ENCODE measurements at places on chromosomes 12 and 14.

DNA sequence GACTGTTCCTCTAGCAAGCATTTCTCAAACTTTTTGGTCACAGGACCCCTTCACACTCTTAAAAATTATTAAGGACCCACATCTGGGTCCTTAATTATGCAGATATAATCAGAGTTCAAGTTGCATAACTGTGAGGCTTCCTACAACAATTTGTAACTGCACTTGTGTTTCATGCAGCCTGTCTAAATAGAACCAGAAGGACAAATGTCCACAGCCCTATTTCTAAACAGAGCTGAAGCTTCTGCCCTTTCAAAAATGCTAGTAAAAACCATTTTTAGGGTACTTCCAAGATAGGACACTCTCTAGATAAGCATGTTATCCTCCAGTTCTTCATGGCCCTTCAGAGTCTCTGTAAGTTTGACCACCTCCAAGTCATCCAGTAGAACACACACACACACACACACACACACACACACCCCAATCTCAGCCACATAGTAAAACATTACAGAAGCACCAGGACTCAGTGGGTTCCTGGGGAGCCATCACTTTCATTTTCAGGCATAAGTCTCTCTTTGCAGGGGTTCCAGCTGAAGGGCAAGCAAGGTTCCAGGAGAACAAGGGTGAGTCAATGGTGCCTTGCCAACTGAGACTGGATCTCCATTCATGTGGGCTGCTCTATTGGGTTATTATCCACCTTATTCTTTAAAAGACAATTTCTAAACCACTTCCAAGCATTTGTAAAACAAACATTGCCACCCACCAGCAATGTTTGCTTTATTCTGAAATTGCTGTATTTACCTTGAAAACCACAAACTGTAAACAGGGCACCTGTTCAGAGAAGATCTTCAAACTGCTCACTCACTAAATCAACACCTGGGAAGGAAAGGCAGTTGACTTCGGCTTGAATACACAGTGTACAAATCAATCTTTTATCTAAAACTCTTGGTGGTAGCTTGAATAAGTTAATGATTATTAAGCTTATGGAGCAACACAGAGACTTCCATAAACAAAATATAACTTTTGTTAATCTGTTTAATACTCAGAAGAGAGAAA, 64.1 kb downstream of the ITPR2 start:
- no peak for DNase-seq

- DNase-seq = no peak
These were observed 111.0 kb downstream of the MNAT1 start for GRCh38 chr14:60845523-60845922.

- DNase-seq = peak; percentile 54
These were observed 48.6 kb upstream of the RHOJ start for GRCh38 chr14:63155511-63156185.

DNA sequence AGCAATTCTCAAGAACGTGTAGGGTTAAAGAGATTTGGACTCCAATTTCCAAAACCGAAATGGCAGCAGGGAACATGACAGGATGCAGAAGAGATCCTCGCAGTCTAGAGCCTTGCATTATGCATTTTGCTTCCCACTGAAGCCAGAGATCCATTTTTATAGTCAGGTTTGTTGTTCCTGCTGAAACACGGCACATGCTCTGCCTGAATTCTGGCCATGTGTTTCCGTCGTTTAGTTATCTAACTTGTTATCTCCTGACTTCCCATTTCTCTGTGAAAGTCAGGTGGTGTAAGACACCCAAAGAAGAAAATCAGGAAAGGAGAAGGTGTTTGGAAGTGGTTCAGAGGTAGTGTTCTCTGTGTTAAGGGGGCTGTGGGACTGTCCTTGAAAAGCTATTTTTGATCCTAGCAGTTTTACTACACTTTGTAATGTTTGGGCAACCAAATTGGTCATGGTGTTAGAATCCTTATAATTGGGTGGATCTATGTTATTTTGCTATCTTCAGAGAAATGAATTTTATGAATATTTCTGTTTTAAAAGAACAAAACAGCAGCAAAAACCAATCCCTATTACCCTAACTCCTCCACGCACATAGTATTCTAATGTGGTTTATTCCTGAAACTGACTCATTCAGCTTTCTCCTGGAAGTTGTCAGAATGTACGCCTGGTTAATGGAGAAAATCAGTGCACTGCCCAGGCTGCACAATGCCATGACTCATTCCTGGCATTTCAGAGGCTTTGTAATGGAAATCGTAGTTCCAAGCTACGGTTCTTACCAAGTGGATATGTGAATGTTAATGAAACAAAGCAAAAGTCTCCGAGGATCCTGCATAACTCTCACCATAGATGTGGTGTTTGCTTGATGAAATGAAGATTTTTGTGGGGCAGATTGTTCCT, 110.1 kb downstream of the SAMD4A start:
- DNase-seq = peak; percentile 95

- DNase-seq = no peak
These were observed 58.2 kb downstream of the GALNT9 start for GRCh38 chr12:132270969-132271754.

DNA sequence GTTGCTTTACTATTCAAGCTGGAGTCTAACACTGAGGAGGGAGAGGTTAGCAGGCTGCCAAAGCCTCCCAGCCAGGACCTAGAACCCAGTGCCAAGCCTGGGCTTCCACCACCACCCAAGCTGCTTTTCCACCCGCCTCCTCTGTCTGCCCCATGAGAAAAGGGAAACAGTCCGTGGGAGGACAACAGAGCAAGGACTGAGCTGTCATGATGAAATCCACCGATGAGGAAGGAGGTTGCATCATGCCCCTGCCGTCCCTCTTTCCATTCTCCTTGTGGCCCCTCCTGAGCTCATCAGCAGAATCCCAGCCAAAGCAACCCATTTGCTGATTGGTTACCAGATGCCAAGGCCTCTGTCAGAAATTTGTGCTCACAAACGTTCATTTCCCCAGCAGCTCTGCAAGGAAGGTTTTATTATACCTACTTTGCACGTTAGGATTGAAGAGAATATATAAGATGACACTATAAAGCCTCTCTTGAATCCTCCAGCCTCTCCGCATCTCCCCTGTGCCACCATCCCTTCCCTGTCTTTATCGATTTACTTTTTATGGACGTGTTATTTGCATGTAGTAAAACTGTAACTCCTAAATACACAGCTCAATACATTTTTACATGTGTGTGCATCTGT, 6.3 kb upstream of the SERPINA1 start:
- peak; percentile 53 for DNase-seq

- peak; percentile 17 for DNase-seq
These were observed 40.4 kb downstream of the CAPS2 start for GRCh38 chr12:75289753-75290152.

DNA sequence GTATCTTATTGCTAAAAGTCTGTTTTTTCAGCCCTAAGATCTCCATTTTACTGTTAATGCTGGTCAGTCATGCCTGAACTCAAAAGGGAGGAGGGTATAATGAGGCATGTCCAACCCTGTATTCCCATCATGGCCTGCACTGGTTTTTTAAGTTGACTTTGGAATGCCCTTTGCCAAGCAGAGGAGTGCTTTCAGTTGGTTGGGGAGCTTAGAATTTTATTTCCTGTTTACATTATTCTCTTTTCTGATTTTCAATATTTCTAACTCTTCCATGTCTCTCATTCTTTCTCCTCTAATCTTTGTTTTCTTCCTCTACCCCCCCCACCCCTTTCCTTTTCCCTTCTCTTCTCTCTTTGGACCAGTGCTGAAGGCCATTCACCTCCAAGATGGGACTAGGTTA, 4.9 kb upstream of the DHRS2 start:
- DNase-seq = no peak

GRCh38 chr12:104011253-104011652, 38.7 kb downstream of the GLT8D2 start:
- peak; percentile 84 for DNase-seq

GRCh38 chr12:80212938-80213645, 113.8 kb downstream of the OTOGL start:
- DNase-seq = no peak

- DNase-seq = no peak
These were observed 132.6 kb downstream of the SLC38A1 start for GRCh38 chr12:46136249-46136648.

- DNase-seq = peak; percentile 17
These were observed 234.9 kb downstream of the KTN1 start for GRCh38 chr14:55814873-55815272.

- DNase-seq = no peak
These were observed 36.5 kb upstream of the FRS2 start for GRCh38 chr12:69433653-69434052.

DNA sequence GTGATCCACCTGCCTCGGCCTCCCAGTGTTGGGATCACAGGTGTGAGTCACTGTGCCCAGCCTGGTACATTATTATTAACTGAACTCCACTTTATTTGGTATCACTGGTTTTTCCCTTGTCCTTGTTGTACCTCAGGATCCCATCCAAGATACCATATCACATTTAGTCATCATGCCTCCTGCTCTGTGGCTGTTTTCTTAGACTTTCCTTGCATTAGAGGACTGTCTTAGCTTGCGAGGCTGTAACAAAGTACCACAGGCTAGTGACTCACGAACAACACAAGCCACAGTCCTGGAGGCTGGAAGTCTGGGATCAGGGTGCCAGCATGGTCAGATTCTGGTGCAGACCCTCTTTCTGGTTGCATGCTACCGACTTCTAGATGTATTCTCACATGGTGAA, 12.2 kb downstream of the KLC1 start:
- peak; percentile 76 for DNase-seq

DNA sequence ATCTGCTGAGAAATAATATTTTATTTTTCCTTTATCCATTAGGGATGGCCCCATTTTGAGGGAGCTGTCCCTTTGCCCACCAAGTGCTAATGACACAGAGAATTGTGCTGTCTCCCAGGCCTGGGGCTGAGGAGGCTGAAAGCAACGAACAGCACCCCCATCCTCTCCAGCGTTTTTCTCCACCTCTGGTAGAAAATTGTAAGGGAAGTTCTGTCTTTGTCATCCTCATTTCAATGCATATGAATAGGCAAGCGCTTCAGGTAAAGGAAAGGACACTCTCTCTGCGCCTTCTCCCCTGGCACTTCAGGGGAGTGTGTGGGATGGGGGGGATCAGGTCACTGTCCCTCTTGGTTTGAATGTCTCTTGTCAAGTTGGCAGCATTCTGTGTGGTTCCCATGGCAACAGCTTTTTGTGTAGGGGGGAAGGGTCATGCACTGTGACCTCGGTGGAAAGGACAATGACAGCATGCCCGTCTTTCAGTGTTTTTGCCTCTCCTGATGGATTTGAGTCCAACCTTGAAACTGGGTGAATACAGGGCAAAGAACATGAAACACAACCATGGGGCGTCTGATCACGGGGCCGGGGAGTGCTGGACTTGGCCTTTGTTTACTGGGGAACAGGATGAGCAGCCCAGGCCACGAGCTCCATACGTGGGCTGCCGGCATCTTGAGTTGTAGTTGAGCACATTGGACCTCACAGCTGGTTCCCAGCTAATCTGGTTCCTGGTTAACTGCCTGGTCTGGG, 230.2 kb downstream of the VRK1 start:
- DNase-seq = no peak

- peak; percentile 4 for DNase-seq
These were observed 11.4 kb downstream of the RERG start for GRCh38 chr12:15209782-15210181.

- no peak for DNase-seq
These were observed 7.7 kb downstream of the CBX5 start for GRCh38 chr12:54272214-54272613.

DNA sequence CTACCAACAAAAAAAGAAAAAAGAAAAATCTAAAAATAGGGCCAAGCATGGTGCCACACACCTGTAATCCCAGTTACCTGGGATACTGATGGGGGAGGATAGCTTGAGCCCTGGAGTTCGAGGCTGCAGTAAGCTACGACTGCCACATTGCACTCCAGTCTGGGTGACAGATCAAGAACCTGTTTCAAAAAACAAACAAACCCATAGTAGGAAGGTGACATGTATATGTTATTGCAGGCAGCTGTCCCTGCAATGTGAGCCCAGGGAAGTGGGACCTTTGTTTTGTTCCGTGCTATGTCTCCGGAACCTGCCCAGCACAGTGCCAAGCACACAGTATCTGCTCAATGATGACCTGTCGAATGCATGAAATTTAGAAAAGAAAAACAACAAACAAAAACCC, 37.2 kb upstream of the YY1 start:
- DNase-seq = no peak

Measured in EL (cell line).